ENCODE measurements at places on chromosomes 3 and 15.
A peak's percentile ranks its signal among the peaks of the same experiment; 100 is the strongest.

DNA sequence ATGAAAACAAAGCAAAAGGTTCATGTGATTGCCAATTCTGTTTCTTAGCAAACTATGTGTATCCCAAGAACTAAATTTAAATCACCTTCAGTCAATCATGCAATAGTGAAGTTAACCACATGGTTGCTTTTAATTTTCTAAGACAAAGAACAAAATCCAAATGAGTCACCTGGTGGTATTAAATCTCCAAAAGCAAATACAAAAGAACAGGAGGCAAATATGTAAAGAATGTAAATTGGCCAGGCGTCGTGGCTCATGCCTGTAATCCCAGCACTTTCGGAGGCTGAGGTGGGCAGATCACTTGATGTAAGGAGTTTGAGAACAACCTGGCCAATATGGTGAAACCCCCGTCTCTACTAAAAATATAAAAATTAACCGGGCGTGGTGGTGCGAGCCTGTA is 54.2 kb upstream of the PIK3R4 start:
- DNase-seq = no peak

DNA sequence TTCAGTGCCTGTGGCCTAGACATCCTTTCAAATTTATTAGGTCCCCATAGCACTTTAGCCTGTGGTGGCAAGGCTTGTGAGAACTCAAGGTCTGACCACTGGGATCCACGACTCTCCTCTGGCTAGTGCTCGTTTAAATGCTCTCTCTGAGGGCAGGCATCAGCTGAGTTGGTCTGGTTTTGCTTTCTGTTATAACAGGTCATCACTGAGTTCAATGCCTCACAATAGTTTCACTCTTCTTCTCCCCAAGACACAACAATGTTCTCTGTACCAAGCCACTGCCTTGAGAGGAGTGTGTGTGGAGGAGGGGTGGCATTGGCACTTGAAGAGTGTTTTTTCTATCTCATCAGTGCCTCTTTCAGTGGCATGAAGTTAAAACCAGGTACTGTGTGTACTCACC is 7.6 kb downstream of the OR5K4 start:
- DNase-seq = no peak

GRCh38 chr3:127750226-127751031 is 71.9 kb downstream of the MGLL start:
- no peak for DNase-seq

DNA sequence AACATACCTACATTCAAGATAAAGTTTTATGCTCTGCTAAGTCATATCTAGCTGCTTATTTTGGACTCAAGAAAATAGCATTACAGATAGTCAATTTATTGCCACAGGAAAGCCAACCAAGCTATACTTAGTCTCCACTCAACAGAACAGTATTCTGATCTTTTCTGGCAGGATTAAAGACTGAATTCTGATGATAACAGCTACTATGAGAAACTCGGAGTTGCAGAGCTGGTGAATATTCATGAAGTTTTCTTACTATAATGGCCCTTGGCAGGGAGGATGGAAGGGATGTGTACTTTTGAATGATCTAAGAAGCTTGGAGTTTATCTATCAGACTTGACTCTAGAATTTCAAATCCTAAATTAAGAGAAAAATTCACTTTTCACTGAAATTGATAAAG is 237.7 kb downstream of the CTNNB1 start:
- DNase-seq = no peak

- DNase-seq = no peak
These were observed 128.3 kb upstream of the BFSP2 start for GRCh38 chr3:133271539-133271938.

DNA sequence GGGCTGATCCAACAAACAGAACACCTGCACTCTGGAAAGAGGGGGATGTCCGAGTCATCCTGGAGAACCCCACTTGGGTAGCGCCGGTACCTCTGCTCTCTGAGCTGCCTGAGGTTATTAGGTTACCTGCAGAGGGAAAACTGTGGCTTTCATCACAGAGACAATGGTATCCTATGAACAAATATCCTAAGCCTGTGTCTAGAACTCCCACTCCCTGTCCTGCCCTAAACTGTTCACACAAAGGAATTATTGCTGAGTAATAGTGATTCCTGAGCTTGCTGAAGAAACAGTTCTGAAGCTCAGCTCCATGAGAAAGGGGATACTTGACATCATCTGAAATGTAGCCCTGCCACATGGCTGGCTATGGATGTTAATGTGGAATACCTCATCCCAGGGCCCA is 31.9 kb upstream of the WNT5A start:
- DNase-seq = no peak

- no peak for DNase-seq
These were observed at the start of gene THPO for GRCh38 chr3:184377882-184378445. THPO (minus strand) TSS chr3:184378207; CDS start chr3:184376259, 1,948 bp downstream.

DNA sequence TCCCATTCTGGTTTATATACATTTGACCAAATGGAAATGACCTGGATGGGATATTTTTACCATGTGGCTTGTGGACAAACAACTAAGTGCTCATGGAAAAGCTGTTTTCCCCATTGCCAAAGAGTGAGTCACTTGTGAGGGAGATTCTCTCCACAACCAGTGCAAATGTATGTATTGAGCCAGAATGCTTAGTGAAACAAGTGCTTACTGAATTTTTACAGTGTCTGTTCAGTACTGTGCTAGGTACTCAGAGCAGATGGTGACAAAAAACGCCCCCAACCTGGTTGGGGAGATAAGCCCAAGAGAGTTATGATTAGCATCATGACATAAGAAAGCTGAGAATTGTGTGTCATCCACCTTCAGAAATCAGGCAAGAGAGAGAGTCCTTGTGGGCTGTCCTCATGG is 2.3 kb downstream of the CHP1 start:
- DNase-seq = no peak

DNA sequence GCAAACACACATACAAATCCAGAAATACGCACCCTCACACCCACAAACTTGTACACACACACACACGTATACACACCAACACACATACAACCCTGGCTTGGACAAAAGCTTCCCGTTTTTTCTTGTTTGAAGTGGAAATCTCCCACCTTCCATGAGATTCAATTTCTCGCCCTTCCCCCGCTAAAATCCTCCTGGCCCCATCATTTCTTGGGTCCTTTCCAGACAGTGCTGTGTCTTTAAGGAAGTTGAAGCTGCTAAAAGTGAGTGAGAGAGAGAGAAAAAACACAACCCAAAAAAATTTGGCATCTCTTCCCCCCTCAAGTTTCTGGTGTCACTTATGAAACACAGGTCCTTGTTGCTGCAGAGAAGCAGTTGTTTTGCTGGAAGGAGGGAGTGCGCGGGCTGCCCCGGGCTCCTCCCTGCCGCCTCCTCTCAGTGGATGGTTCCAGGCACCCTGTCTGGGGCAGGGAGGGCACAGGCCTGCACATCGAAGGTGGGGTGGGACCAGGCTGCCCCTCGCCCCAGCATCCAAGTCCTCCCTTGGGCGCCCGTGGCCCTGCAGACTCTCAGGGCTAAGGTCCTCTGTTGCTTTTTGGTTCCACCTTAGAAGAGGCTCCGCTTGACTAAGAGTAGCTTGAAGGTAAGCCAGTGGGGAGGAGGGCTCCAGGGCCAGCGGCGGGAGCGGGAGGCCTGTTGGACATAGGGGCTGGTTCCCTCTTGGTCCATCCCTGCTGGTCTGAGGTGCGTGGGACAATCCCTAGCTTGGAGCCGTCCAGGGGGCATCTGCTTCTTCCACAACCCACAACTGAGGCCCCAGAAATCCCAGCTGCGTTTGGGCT is at the start of gene ISLR:
ISLR (plus strand) TSS at position 331 of the 839 bp plus-strand sequence. CDS start 1,149 bp downstream, outside the sequence.
- no peak for DNase-seq

- DNase-seq = no peak
These were observed 181.4 kb downstream of the GREM1 start for GRCh38 chr15:32899126-32899596.

DNA sequence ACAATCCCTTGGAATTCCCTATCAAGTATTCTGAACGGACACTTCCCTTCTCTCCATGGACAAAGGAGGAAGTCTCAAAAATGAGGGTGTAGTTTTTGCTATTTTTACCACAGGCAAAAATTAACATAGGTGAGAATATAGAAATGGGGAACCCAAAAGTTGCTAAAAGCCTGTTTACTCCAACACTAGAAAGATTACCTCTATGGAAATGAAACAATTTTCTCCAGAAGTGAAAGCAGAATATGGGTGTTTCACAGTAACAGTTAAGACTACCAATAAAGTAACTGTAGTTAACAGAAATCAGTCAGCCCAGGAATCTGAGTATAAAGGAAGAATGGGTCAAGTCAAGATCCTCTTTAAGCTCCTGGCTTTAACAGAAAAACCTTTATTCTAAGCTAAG is 9.3 kb downstream of the TRA2B start:
- DNase-seq = no peak

DNA sequence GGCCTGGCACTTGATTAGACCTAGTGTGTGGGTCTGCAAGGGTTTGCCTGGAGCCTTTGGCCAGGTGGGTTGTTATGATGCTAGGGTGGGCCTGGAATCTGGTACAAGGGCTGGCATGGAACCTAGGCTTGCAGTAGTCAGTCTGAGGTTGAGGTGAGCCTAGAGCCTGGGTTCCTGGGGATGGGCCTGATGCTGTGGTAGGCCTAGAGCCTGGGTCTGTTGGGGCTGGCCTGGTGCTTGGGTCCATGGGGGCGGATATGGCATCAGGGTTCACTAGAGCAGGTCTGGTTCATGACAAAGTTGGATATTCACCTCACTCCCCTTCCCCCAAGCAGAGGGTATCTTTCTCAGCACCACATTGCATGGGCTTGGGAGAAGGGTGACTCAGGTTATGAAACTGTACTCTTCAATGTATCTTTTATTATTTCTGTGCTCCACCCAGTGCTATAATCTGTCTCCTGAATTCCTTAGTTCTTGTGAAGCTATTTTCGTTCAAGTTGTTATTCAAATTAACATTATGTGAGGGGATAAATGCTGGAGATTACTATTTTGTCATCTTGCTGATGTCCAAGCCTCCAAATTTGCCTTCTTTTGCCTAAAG is 274.4 kb downstream of the NFKBIZ start:
- no peak for DNase-seq

DNA sequence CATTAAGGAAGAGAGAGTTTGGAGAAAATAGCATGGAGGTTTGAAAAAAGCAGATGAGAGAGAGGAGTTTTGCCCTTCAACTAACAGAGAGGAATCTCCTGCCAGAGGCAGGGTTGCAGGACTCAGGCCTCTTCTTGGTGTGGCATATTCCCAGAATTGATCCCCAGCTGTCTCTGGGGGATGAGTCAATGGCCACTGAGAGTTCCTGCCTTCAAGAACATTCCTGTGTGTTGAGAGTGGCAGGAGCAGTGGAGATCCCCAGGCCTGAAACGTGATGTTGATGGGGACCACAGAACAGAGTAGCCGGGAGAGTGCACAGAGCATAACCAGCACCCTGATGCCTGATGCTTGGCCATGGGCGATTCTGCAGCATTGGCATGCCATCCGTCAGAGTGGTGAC is 348.4 kb upstream of the THBS1 start:
- peak; percentile 4 for DNase-seq

GRCh38 chr3:137642831-137643230 is 121.3 kb upstream of the SOX14 start:
- DNase-seq = no peak

- DNase-seq = no peak
These were observed 49.0 kb downstream of the SEMA5B start for GRCh38 chr3:122978569-122978968.
